Heart left ventricle (tissue), 16 donors: ENCODE measurements at places on chromosomes 12 and 14. TPM values are rescaled to one million over a fixed set of nuclear protein-coding genes. Genes with fewer than 3 reads are reported as not detected.

DNA sequence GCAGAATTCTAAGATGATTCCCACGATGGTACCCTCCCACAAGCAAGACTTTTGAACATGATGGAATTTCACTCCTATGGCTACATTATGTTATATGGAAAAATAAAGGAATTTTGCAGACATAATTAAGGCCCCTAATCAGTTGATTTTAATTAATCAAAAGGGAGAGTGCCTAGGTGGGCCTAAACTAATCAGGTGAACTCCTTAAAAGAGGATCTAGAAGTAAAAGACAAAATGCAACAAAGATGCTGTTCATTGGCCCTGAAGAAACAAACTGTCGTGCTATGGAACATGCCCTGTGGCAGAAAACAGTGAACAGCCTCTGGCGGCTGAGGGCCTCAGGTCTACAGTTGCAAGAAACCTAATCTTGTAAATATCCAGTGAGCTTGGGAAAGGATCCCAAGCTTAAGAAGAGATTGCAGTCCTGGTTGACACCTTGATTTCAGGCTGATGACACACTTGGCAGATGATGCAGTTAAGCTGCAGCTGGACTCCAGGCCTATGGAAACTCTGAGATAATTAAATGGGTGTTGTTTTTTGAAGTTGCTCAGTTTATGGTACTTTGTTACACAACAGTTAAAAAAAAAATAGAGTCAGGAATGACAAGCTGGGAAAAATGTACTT lies 13.8 kb downstream of the TMCC3 start:
- no peak for DNase-seq

DNA sequence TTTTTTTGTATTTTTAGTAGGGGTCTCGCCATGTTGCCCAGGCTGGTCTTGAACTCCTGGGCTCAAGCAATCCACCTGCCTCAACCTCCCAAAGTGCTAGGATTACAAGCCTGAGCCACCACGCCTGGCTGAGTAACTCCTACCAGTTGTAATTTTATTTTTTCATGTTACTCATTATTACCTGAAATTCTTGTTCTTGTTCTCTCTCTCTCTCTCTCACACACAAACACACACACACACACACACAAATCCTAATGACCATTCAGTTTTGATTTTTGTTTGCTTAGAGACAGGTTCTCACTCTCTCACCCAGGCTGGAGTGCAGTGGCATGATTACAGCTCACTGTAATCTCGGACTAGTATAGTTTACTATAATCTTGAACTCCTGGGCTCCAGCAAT lies 30.2 kb downstream of the DNAL1 start:
- no peak for DNase-seq

- DNase-seq = no peak
Measured at GRCh38 chr14:104794631-104794992, 936 bp downstream of the AKT1 start.

- DNase-seq = no peak
Measured at GRCh38 chr12:84124211-84124610, 788.4 kb downstream of the SLC6A15 start.

DNA sequence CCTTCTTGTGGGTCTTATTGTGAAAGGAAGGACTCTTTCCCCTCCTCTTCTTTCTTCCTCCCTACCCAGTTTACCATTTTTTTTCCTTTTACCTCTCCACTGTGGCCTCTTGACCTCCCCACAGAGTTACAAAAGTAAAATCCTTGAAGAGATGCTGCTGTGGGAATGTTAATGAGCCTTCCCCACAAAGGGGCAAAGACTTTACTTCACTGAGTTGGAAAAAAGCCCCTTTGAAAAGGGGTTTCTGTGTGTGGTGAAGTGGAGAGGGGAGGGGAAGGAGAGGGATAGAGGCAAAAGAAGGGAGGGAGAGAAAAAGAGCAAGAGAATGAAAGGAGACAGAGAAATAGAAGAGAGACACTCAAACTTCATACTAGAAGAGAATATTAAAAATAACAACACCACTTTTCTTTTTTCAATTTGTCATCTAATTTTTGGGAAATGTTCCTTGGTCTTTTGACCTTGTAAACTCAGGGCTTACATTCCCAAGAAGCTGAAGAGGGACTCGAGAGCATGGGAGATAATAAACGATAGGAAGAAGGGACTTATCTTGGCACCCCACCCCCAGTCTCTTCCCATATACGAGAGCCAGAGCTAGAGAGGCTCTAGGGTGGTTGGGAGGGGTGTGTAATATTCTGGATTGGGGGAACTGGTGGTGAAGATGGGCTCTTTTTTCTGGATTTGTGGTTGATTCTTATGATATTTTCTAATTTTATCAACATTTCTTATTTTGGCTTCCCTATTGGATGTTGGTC lies 13.2 kb upstream of the SALL2 start:
- no peak for DNase-seq

RAB2B gene
- 7.0 TPM for polyA plus RNA-seq

- DNase-seq = no peak
Measured at GRCh38 chr12:98741196-98741555, 96.1 kb downstream of the APAF1 start.

CPSF6 gene
- 13.4 TPM for polyA plus RNA-seq

FANCM gene
- polyA plus RNA-seq = 1.4 TPM

TEAD4 gene
- 7.3 TPM for polyA plus RNA-seq

SOAT2 gene
- polyA plus RNA-seq = not detected

DNA sequence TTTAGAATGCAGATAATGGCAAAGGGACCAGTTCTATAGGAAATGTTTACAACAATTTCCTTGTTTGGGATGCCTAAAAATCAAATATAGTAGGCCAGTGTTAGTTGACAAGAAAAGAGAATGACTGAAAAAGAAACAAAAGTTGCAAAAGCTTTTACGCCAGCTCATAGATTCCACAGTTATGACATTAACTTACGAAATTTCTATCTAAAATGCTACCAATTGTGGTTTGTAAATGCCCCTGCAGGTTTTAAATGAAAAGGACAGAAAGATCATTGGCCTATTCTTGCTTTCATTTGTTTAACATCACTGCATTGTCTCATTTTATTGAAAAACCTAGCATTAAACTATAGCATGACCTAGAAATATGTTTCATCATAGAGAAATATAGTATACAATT lies 345.8 kb downstream of the CCDC91 start:
- DNase-seq = no peak

TPPP2 gene
- 0.96 TPM for polyA plus RNA-seq

DNA sequence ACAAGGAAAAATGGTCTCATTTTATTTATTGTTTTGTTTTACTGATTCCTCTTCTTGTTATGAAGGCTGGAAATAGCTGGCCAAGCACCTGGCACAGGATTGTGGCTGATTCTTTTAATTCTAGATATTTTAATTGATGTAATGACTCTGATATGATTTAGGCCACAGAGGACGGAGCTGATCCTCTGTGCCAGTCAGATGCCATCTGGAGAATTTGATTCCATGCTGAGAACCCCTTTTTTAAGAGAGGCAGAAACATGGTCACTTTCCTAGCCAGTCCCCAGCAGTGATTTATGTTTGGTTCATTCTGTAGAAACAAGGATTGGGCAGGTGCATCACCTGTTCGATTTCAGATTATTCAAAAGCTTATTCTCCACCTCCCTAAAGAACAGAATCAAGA lies 77.6 kb downstream of the STAB2 start:
- no peak for DNase-seq

DNA sequence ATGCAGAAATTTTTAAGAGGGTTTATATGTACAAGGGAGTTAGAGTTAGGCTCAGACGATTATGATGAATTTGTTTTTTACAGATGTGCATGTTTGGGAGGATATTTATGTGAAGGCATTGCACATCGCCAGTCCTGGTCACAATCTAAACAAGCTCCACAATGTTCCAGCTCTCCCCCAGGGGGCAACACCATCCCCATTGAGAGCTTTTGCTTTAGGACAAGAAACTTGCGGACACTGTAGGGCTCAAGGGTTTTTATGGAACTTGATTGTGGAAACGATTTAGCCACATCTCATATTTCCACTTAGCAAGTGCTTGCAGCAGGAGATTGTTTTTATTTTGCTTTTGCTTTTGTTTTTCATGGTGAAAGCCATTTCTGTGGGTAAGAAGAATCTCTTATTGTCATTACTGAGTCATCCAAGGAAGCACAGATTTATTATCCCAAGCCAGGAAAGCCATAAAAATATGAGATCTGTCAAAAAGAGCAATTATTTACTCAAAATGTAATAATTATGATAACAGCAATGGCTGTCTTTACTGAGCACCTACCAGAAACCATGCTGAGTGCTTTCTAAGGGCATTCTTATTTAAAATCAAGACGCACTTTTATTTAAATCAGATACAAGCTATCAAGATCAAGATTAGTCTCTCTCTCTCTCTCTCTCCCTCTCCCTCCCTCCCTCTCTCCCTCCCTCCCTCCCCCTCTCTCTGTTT lies 276.7 kb upstream of the SRRM4 start:
- no peak for DNase-seq

CHGA gene
- 0.07 TPM for polyA plus RNA-seq

GRCh38 chr12:2806700-2807099 lies 5.8 kb upstream of the ITFG2 start:
- no peak for DNase-seq

CD69 gene
- 0.30 TPM for polyA plus RNA-seq

- DNase-seq = no peak
Measured at GRCh38 chr12:5442251-5443006, 10.5 kb downstream of the NTF3 start.

- DNase-seq = no peak
Measured at GRCh38 chr12:58966939-58967338, 46.6 kb upstream of the LRIG3 start.

- DNase-seq = no peak
Measured at GRCh38 chr12:132276827-132277373, 52.5 kb downstream of the GALNT9 start.

DNA sequence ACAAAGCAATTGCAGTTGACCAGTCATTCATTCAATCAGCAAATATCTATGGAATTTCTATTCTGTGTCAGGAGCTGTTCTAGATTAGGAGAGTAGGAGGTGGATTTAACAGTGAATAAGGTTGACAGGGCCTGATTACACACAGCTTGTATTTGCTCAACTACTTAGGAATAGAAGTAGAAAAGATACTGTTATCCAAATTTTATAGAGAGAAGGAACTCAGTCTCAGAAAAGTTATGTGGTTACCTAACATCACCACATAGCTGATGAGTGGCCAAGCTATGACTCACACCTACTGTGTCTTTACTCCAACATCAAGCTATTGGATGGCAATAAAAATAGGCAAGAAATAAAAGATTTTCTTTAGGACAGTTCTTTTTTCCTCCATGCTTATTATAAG lies 374.8 kb downstream of the RMST start:
- no peak for DNase-seq

MYH6 gene
- 1,673 TPM for polyA plus RNA-seq

- DNase-seq = no peak
Measured at GRCh38 chr12:124397807-124398577, 103.1 kb downstream of the RFLNA start.

DNA sequence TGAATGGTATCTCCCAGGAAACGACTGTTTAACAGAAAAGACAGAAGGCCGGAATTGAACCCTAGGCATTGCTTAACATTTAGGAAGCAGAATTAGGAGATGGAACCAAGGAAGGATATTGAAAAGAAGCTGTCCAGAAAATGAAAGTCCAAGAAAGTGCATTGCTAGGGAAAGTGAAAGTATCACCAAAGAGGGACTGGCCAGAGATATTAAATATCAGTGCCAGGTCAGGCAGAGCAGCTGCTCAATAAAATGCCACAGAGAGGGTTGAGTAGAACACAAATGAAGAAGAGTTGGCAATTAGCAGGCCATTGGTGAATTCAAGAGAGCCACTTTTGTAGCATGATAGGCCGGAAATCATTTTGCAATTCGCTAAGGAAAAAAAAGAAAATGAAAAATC lies 101.6 kb downstream of the CFAP54 start:
- no peak for DNase-seq

- no peak for DNase-seq
Measured at GRCh38 chr14:74389980-74390379, 36.0 kb downstream of the SYNDIG1L start.

DNA sequence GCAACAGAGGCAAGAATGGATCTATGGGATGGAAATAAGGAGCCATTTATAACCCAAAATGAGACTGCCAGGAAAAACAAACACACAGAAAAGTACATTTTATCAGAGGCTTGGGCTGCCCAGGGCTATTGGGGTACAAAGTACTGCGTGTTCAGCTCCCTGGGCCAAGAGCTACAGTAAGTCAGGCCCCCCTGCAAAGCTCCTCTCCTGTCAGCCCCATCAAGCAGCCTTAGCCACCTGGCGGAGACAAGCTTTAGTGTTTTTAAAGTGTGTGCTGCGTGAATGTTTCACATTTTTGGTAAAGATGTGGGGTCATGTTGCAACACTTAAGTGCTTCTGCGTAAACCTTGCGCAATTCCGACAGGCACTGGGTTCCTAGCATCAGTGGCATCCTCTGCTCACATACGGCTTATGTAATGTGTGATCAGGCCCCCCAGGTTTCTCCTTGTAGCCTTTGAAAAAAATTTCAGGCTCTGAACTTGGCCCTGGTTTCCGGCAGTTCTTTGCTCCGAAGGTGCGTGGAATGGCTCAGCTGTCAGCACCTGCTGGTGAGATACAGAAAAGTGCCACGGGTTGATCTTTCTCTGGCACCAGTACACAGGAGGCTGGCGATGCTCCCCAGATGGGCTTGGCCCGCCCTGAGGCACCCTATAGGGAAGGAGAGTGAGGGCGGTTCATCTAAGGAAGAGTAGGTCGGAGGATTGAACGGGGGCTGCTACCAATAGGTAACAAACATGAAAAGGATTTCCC lies 198.7 kb upstream of the EEA1 start:
- peak; percentile 77 for DNase-seq

SMCO2 gene
- polyA plus RNA-seq = not detected

- DNase-seq = no peak
Measured at GRCh38 chr12:40650038-40650704, 42.1 kb upstream of the CNTN1 start.

GYS2 gene
- not detected for polyA plus RNA-seq
